ENCODE measurements at places on chromosomes 6 and 20.
A peak's percentile ranks its signal among the peaks of the same experiment; 100 is the strongest.

GRCh38 chr6:16725145-16725864 is 36.0 kb downstream of the ATXN1 start:
- DNase-seq = peak; percentile 94

DNA sequence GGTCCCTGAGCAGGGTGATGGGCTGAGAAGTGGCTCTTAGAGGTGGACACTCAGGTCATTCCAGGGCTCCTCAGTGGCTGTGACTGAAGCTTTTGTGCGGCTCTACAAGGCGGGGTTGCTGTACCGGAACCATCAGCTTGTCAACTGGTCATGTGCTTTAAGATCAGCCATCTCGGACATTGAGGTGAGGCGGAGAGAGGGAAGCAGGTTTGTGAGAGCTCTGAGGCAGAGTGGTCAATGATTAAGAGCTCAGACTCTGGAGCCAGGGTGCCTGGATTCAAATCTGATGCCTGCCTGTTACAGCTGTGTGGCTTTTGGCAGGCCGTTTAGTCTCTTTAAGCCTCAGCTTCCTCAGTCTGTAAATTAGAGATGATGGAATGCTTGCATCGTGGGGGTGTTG is 3.0 kb downstream of the VARS2 start:
- DNase-seq = no peak

DNA sequence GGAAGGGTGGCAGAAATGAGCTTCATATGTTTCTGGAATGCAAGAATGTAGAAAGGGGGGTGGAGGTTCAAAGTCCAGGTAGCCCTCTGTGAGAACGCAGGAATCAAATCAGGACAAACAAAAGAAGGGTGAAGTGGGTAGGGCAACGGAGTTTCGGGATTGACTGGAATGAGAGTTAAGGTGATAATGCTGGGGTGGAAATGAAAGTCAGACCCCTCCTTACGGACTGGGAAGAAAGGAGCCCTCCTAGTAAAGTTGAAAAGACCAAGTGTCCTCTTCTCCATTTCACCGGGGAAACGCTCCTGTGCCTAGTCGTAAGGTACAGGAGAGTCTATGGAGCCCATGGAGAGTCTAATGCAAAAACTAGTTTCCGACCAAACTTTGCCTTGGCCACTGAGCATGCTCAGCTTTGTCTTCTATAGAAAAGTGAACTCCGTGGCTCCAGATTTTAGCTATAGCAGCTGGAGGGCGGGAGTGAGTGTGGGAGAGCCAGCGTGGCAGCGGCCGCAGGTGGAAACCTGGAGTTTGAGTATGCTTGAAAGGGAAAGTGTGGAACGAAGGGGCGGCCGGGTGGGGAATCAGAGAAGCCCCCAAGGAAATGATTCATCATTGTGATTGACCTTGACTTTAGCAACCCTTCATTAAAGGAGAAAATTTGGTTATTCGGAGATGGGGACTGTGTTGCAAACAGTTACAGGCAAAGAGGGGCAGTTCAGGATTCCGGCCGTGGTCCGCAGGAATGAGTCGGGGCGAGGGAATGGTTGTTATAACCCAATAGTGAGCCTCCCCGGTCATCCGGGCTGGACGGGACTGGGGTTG is 1.3 kb upstream of the LRRC1 start:
- no peak for DNase-seq

DNA sequence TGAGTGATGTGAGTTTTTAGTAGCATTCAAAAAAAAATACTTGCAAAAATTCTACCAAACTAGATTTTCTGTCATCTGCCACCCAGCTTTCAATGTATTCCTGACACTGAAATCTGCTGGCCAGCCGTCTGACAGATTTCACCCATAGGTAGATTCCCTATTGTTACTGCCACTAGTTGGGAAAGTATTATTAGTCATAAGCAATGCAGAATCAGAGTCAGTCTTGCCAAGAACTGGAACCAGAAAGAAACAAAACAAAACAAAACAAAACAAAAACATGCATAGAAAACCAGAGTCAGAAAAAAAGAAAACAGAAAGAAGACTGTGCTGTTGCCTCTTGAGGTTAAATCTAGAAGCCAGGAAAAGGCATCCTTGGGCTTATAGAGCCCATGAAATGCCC is 293.1 kb upstream of the KCNQ5 start:
- DNase-seq = peak; percentile 29

DNA sequence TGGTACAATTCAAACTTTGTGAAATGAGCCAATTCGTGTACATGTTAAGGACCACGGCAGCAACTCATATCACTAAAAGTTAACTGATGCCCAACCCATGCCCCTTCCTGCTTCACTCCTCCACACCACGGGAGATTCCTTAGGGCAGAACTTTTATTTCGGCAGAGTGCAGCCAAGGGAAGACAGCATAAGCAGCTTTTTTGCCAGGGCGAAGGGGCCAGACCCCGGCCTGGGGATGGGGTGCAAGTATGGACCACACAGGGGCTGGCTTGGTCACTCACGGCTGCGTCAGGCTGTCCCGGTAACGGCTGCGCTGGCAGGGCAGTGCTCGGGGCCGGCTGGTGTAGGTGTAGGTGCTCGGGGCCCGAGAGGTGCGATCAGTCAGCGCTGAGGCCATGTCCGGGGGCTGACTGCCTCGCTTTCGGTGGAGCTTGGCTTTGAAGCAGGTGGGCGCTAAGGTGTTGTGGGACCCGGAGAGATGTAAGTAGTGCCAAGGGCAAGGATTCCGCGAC is 792 bp downstream of the RSPH3 start:
- no peak for DNase-seq

GRCh38 chr6:41850861-41851260 is 44.3 kb downstream of the USP49 start:
- DNase-seq = peak; percentile 10

GRCh38 chr6:1496092-1496491 is 106.7 kb downstream of the FOXF2 start:
- no peak for DNase-seq

GRCh38 chr20:41094353-41095055 is 42.8 kb upstream of the PLCG1 start:
- peak; percentile 27 for DNase-seq

DNA sequence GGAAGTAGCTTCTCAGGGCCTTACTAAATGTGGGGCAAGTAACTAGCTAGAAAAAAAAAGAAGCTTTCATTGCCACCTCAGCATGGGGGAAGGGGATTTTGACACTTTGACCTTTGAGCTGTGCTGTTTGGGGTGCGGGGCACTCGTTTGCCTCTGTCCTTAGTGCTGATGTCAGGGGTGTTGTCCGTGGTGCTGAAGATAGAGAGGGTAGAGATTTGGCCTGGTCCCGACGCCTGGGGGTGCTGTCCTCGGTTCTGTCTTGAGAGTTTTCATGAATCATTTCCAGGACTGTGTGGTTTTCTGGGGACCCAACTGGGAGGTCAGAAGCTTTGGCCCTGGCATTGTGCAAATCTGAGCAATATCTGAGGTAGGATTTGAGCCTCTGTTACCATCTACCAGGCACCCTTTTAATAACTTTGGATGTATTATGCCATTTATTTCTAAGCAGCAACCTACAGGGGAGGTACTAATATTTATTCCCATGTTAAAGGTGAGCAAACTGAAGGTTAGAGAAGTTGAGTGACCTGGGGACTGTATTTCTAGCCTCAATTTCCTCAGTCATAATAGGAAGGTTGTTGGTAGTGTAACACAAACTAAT is 78.0 kb downstream of the DLGAP4 start:
- peak; percentile 19 for DNase-seq

GRCh38 chr6:31877651-31878161 is 1.1 kb downstream of the SLC44A4 start:
- DNase-seq = no peak

DNA sequence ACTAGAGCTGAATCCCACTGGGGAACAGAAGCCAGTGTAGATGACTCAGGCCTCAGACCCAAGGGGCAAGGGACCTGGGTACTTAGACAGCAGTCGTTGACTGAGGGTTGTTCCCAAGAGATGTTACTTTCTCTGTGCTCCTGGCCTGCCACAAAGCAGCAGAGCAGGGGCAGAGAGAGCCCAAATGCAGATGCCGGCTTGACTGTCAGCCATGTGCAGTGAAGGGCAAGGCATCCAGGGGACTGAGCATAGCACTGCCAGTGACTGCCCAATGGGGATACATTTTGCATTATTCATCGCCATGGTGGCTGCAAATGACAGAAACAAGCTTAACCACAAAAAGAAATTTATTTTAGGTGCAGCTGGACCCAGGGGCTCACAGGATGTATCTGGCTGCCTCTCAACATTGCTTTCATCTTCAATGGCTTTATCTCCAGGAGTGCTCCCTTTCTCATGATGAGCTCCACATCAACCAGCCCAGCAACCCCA is 7.6 kb upstream of the TP53RK start:
- DNase-seq = peak; percentile 38

DNA sequence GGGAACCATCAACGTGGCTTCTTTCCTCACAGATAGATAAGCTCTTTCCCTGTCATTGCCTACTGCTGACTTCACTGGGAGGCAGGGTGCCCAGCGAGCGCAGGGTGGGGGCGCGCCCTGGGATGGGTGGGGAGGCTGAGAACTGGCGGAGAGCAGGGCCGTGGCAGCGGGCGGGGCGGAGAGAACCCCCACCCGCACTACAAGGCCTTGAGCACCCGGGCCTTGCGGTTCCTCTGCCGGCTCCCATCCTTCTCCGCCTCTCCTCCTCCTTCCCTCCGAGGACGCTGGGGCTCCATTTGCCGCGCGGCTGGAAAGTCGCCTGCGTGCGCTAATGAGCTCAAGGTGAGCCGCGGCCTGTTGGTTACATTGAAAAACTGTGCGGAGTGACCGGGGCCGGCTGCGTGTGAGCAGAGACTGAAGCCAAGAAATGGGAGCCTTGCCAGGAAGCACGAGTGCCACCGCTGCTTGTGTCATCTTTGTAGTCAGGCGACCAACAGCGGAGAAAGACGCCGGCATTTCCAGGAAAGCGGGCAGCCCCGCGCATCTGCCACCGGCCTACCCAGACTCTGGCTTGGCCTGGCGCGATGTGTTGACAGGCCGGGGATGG is 963.5 kb upstream of the SLC35B3 start:
- DNase-seq = peak; percentile 21

DNA sequence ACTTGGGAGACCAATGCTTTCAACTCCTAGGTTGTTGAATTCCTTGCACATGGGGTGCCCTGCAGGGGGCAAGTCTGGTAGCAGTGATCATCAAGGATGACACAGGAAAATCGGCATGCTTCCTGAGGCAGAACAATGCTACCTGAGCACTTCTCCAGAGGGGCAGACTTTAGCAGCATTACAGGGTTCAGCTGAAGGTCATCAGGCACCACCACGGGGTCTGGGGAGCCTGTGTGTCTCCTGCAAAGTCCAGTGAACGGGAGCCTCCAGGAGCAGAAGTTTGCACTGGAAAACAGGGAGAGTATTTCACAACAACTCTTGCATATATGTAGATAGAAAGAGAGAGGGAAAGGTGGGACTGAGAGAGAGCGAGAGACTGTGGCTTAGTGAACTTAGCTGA is 10.2 kb downstream of the VSX1 start:
- DNase-seq = no peak

GRCh38 chr20:45853484-45853883 is 3.7 kb downstream of the ACOT8 start:
- DNase-seq = no peak

DNA sequence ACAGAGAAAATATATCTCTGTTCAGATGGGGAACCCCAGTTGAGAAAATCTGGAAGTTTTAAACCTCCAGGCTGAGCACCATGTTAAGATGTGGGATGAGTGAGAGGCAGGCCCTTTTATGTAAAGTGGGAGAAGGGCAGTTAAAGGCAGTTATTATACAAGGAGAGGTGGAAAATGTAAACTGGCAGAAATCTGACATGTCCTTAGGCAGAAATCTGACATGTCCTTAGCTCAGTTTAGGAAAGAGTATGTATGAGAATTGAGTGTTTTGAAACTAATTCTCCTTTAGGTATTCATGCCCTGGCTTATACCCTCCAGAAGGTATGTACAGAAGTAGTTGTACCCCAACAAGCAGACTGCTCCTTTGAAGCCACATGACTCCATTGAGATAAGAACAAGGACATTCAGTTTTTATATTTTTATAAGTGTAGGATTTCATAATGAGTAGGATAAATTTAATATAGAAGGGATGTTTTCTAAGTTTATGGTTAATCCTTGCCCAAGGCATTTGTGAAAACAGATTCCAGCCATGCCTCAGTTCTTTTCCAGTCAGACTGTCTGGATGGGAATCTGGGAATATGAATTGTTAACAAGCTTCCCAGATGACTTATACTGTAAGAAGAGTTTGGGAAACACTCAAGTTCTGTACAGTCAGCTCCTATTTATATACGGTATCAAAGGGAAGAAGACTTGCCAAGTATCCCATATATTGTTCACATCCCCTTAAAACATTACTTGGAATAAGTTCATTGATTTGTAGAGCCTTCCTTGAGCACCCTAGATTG is 87.7 kb downstream of the SCAND1 start:
- DNase-seq = peak; percentile 82

Data from AG10803 (cell line).